ENCODE measurements at places on chromosomes 4 and X. TPM values are rescaled to one million over a fixed set of nuclear protein-coding genes. Genes with fewer than 3 reads are reported as not detected.

DNA sequence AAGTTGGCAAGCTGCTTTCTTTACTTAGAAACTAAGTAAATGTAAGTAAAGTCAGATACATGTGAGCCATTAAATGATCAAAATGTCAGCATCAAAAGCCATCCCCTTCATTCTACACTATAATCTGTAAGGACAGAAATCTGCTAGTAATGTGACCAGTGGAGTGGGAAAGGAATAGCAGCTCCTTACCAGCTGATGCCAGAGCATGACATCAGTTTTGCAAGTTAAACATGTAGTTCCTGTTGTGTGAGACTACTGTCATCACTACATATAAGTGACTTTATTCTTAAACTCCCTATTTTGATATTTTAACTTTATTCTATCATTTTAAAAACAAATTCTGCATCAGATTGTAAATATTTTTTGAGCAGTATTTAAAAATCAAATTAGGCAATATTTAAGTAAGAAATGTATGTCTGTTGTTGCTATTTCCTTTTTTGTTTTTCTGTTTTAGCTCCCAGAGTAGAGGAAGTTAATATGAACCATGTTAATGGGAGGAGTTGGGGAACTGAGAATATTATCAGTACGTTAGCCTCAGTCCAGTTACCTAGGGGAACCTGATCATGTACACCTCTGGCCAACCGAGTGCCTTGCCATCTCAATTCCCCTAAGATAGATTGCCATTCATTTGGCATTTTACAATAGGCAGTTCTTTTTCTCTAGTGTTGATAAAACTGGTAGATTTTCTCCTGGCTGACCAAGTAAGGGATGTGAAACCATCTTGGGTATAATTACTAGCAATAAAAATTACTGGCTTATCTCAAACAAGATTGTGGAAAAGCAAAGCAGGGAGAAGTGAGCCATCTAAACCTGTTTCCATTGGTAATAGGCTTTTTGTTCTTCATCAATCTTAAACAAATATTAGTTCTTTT is 34.7 kb downstream of the CCNI start:
- H3K27ac ChIP-seq: no peak overlapping the region
- H3K27me3 ChIP-seq: peaks cover 3% of the 10 kb centered on the region
- H3K4me1 ChIP-seq: peaks cover 11% of the 10 kb centered on the region
- peaks cover 17% of the 10 kb centered on the region for H3K36me3 ChIP-seq

The SHROOM4 gene
- total RNA-seq: not detected

The LCORL gene
- 6.7 TPM for total RNA-seq

The FAAH2 gene
- total RNA-seq: 4.9 TPM

The DCLK2 gene
- not detected for total RNA-seq

The PPP2R2C gene
- total RNA-seq: 0.12 TPM

DNA sequence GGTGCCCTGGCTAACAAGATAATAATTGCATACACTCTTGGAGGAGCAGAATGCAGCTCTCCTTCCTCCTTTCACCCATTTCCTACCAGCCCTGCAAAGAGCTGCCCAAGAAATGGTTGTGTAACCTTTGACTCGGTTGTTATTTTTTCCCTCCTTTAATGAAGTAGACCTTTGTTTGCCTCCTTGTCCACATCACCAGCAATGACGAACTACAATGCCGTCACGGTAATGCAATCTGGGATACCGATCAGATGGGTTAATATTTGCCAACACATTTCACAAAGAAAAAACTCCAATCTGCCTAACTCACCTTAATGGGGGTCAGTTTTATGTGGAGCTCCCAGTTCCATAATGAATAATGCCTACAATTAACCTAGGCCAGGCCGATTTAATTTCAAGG is 32.0 kb downstream of the GPRIN3 start:
- H3K27me3 ChIP-seq: no peaks in the 10 kb centered on the region
- peaks cover 20% of the 10 kb centered on the region for H3K36me3 ChIP-seq
- no peak for DNase-seq
- no peak overlapping the region for H3K27ac ChIP-seq
- no peak overlapping the region for H3K4me3 ChIP-seq
- H3K4me1 ChIP-seq: peaks cover 56% of the 10 kb centered on the region

The CCDC158 gene
- not detected for total RNA-seq

DNA sequence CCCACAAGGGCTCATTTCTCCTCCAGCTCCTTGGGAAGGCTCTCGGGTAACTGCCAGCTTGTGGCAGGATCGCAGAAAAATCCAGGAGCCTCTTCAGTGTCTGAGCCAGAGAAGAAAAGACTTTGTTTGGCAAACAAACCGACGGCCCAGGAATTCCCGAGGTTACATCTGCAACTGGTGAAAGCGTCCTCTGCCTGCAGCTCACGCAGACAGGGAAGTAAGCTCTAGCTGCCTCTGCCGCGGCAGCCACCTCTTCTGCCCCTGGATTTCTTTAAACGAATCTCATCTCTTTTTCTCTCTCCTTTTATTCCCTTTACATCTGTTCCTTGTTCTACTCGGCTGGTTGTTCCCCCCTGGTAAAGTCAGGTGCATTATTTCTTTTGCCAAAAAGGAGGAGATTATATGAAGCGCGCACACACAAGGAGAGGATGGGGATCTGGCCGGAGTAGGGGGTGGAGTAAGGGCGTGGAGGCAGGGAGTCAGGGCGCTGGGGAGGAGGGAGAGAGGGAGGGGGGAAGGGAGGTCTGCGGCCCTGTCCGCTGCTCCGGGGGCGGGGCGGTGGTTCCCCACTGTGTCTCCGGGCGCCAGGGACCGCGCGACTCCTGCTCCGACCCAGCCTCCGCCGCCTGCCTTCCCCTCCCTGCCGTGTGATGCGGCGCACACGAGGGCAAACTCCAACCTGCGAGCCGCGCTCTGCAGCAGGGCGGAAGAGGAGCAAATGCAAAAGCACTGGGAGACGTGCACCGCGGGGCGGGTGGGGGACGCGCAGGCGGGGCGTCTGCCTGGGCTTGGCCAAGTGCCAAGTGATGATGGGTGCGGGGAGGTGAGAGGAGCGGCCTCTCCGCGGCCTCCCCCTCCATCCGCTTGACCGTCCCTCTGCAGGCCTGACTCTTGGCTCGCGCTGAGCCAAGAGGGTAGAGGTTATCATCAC is at the start of gene DCHS2:
Gene DCHS2, minus strand, starts transcription at position 459 of the 931 bp plus-strand sequence. Its CDS starts 444 bp downstream, at position 15.
- no peaks in the 10 kb centered on the region for H3K36me3 ChIP-seq
- peak within 1 kb of the TSS; percentile 67 for H3K4me3 ChIP-seq
- peaks cover 18% of the 10 kb centered on the region for H3K4me1 ChIP-seq
- DNase-seq: peak; percentile 55
- peaks cover 55% of the 10 kb centered on the region for H3K27me3 ChIP-seq
- H3K27ac ChIP-seq: no peak within 1 kb of the TSS

DNA sequence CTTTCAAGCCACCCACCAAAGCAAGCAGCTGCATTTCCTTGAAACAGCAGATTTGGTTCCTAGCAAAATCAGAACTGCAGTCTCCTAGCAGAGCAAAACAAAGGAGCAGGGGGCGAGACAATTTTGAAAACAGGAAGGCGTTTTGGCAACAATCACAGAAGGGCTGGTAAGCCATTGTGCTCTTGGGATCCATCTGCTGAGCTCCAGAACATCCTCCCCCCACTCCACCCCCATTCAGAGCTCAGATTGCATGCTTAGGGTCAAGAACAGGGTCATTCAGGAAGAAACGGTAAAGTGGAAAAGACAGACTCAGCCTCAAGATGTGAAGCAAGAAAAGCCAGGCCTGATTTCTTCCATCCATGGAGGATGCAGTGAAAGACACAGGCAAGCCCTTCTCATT is 7.6 kb upstream of the PCDH19 start:
- no peak overlapping the region for H3K27ac ChIP-seq
- H3K4me3 ChIP-seq: no peak overlapping the region
- H3K4me1 ChIP-seq: peaks cover 4% of the 10 kb centered on the region
- peaks cover 14% of the 10 kb centered on the region for H3K27me3 ChIP-seq

DNA sequence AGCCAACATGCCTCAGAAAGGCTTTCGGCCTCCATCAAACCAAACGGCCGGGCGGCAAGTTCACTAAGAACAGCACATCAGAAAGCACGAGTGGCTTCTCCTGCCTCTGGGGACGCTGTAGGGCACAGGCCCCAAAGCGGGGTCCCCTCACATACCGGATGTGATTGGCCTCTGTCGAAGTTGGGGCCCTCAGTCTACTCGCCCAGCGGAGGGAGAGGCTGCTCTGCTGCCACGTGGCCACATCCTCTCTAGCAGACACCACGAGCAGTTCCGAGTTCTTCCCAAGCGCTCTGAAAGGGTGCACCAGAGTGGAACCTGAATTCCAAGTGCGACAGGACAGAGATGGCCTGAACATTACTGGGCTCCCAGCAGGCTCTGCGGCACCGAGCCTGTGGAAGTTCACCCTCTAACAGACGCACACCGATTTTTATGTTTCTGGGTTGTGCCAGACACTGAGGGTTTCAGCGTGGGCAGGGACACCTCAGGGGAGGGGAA is 21.1 kb downstream of the NOP14 start:
- H3K27ac ChIP-seq: peak overlapping the region; percentile 12
- peaks cover 77% of the 10 kb centered on the region for H3K36me3 ChIP-seq
- DNase-seq: peak; percentile 14
- no peak overlapping the region for H3K4me3 ChIP-seq
- no peaks in the 10 kb centered on the region for H3K27me3 ChIP-seq
- H3K4me1 ChIP-seq: peaks cover 33% of the 10 kb centered on the region

GRCh38 chr4:35684755-35685154 is 559.6 kb downstream of the ARAP2 start:
- DNase-seq: no peak
- H3K36me3 ChIP-seq: no peaks in the 10 kb centered on the region
- no peak overlapping the region for H3K27ac ChIP-seq
- H3K4me3 ChIP-seq: no peak overlapping the region
- H3K27me3 ChIP-seq: no peaks in the 10 kb centered on the region

- no peaks in the 10 kb centered on the region for H3K4me1 ChIP-seq
- H3K27me3 ChIP-seq: no peaks in the 10 kb centered on the region
- H3K27ac ChIP-seq: no peak overlapping the region
- H3K36me3 ChIP-seq: no peaks in the 10 kb centered on the region
- H3K4me3 ChIP-seq: no peak overlapping the region
- no peak for DNase-seq
Measured at GRCh38 chr4:25098964-25099891, 61.0 kb downstream of the SEPSECS start.

DNA sequence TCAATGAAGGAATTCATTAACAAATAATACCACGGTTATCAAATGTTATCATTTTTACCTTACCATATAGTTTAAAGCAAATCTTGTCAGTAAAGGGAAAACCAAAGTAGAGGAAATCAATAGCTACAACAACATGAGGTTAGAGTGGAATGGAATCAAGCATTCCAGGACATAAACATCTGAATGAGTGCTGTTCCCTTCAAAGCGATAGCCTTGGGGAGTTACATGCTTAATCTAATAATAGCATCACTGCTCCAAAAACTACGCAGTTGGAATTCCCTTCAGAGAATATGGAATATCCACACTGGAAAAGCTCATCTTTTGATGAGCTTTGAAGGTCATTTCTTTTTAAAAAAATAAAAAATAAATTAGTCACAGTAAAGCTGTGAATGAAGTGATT is 31.2 kb downstream of the PDE5A start:
- no peak overlapping the region for H3K27ac ChIP-seq
- peaks cover 3% of the 10 kb centered on the region for H3K36me3 ChIP-seq

DNA sequence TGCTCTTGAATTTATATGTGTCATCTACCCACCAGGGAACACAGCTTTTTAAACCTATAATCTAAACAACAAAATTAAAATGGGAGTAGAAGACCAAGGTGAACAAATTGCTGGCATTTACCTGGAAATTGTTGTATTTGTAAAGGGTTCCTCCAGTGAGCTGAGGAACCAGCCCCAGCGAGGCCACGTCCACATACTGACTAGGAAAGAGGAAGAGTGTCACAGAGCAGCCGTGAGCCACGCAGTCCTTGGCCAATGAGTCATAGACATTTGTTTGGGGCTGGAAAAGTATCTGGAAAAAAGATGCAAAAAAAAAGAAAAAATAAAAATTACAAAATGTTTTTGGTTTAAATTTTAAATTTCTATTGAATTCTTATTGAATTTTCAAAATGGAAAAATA is 58.7 kb downstream of the METTL14 start:
- H3K4me1 ChIP-seq: no peaks in the 10 kb centered on the region
- no peaks in the 10 kb centered on the region for H3K27me3 ChIP-seq
- no peak overlapping the region for H3K27ac ChIP-seq
- H3K36me3 ChIP-seq: peaks cover 24% of the 10 kb centered on the region

- H3K27me3 ChIP-seq: no peaks in the 10 kb centered on the region
- no peaks in the 10 kb centered on the region for H3K4me1 ChIP-seq
- H3K36me3 ChIP-seq: no peaks in the 10 kb centered on the region
- H3K4me3 ChIP-seq: no peak overlapping the region
- no peak overlapping the region for H3K27ac ChIP-seq
- no peak for DNase-seq
Measured at GRCh38 chr4:162659716-162660115, 495.9 kb upstream of the FSTL5 start.

The MTNR1A gene
- not detected for total RNA-seq

DNA sequence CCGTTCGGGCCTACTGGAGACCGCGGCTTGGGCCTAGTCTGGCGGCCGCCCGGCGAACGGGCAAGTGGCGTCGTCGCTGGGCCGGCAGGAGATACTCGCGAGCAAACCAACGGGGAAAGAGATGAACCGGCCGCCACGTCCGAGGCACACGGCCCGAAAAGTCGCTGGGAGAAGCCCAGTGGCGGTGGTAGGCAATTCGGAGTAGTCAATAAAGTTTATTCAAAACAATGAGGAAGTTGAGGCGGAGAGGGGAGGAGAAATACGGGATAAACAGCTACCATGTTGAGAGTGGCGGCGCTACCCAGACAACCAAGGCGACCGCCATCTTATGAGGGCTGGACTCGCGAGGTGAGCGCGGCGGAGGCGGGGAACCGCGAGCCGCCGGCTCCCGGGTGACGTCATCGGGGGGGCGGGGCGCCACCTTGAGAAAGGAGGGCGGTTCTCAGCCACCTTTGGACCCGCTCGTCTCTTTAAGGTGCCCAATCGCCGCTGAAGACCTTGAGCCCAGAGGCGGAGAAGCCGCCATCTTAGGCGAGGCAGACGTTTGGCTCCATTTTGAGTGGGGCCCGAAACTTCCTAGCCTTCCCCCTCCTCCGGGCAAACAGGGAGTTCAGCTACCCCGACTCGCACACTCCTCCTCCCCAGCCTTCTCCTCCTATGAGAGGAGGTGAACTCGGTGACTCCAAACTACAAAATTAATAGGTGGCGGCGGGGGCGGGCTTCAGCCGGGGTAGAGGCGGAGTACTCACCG is at the start of gene PHF8:
Gene PHF8, minus strand, starts transcription at position 348 of the 751 bp plus-strand sequence. CDS start 1,745 bp downstream, outside the sequence.
- no peaks in the 10 kb centered on the region for H3K27me3 ChIP-seq
- peak; percentile 96 for DNase-seq
- H3K27ac ChIP-seq: peak within 1 kb of the TSS; percentile 95
- peaks cover 24% of the 10 kb centered on the region for H3K4me1 ChIP-seq

DNA sequence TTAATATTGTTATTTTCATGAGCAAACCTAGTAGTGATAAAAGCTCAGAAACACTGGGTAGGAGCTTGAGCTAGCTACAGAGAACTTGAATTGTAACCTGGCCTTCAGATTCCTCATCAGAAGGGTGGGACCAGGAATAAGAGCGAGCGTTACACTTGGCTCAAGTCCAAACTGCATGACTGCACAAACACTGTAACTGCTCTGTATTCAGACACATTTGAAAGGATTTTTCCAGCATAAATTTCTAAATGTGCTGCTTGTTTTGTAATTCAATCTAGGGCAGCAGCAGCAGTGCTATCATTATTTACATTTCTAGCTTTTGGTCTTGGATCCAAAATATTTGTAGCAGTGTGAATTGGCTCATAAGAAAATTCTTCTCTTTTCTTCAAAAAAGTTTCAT is 133.0 kb upstream of the TMLHE start:
- no peak overlapping the region for H3K4me3 ChIP-seq
- H3K27ac ChIP-seq: no peak overlapping the region
- no peaks in the 10 kb centered on the region for H3K4me1 ChIP-seq
- no peaks in the 10 kb centered on the region for H3K27me3 ChIP-seq
- no peak for DNase-seq
